Epithelial cell of prostate (primary cell): ENCODE measurements at places on chromosomes 13 and 19.

DNA sequence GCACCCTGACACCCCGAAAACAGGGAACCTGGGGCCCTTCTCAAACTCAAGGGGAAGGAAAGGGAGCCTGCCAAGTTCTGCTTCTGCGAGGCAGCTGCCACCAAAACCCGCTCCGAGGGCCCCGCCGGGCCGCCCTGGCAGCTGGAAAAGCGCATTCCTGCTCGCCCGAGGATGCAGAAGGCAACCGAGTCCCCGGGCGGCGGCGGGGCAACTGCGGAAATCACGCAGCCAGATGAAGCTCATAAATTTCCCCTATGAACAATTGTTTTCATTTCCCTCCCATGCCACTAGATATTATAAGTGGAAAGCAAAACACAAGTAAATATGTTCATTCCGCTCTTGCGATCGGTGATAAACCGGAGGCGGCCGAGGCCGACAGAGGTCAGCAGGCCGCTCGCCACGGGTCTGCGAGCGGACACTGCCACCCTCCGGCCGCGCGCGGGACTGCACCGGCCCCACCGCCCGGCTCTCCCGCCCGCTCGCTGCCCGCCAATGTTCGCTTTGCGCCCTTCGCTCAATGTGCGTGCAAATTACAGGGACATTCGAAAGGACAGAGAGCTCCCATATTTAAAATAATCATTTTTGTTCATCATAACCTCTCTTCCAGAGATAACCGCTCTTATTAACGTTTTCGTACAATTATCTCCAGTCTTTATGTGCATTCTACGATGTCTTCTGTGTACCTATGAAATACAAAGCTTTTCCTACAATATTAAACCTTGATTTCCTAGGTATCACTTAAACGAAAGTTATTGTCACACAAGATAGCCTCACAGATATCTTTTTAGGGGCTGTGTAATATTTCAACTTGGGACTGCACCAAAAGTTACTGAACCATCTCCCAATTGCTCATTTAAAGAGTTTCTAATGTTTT lies 120.8 kb upstream of the ZNF507 start:
- no peak for DNase-seq

GRCh38 chr19:49624967-49625910 lies 14.7 kb downstream of the RRAS start:
- no peak for DNase-seq

GRCh38 chr19:3684817-3685410 lies 15.4 kb downstream of the PIP5K1C start:
- DNase-seq, result no peak

GRCh38 chr13:54018485-54018884 lies 989.9 kb downstream of the OLFM4 start:
- DNase-seq, result no peak

DNA sequence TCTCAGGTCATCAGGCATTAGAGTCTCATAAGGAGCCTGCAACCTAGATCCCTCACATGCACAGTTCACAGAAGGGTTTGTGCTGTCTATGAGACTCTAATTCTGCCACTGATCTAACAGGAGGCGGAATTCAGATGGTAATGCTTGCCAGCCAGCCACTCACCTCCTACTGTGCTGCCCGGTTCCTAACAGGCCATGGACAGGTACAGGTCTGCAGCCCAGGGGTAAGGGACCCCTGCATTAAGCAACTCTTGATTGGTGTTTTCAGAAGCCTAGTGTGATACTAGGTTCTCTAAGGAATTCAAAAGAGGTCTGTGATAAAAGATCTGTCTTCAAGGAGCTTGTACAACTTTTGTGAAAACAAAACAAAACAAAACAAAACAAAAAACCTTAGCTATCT lies 31.1 kb downstream of the CAB39L start:
- DNase-seq, result no peak

- no peak for DNase-seq
These were observed 3.9 kb downstream of the TMEM147 start for GRCh38 chr19:35549174-35549788.

- DNase-seq, result no peak
These were observed 87.8 kb downstream of the FNDC3A start for GRCh38 chr13:49063497-49063896.

DNA sequence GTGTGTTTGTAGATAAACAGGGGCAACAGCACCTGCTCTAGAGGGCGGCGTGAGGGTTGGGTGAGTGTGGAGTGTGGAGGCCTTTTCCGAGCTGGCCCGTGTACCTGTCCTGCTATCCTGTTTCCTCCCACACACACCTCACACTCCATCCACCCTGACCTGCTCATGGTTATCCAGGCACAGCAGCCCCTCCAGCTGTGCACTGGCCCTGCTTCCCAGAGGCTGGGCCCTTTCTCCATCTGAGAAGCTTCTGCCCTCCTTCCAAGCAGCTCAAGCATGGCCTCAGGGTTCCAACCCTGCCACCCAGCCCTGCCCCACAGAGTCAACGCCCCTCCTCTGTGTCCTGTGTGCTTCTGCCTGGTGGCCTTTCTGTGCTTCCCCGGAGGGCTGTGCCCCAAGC lies 86.9 kb downstream of the SOX1 start:
- DNase-seq, result no peak

DNA sequence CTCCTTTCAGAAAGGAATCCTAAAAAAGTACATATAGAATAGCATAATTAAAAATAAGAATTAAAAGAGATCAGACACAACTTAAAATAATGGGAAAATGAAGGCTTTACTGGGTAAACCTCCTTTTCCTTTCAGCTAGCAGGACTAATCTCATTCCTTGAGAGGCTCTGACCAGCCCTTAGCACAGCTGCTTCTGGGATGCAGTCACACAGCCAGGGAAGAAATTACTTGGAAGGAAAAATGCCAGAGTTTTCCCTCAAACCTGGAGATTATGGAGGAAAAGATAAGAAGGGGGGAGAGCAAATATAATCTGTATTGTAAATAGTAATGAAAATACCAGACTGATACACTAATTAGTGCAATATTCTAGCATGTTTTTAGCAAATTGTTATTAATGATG lies 91.8 kb downstream of the LRCH1 start:
- no peak for DNase-seq

- DNase-seq, result no peak
These were observed 19.9 kb upstream of the GPR183 start for GRCh38 chr13:99327126-99327525.

DNA sequence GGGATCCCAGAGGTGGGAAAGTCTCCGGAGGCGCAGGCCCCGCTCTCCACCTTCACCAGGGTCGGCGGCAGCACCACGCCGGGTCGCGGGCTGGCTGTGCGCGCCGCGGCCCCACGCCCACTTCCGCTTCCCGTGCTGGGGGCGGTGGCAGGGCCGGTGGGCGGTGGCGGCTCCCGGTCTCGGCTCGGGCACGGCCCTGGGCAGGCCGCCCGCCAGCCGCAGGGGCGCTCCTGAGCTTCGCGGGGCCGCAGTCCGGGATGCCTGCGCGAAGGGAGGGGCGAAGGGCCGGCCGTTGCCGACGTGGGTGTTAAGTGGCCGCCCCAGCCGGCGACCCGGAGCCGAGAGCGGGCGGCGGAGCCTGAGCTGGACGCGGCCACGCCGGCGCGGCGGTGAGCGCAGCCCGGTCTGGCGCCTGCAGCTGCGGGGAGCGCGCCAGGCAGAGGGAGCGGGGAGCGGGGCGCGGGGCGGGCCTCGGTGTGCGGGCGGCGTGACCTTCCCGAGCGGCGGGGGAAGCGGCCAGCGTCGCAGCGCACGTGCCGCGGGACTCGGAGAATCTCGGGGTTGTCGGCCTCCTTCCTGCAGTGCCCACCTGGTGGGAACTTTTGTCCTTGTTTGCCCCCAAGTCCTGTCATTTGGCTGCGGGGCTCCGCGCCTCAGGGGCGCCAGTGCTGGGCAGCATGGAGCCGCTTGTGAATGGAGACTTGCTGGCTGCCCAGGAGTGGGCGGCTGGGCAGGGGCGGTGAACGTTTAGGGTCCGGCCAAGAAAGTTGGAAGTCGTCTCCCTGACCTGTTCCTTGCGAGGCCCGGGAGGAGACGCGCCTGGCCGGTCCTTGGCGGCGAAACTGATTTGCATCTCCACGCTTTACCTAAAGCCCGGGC lies at the start of gene SLC25A15:
Gene SLC25A15 (plus strand): TSS at position 337 of the 879 bp plus-strand sequence. CDS start 3,616 bp downstream, outside the sequence.
- no peak for DNase-seq

- DNase-seq, result no peak
These were observed 108.7 kb downstream of the SHISA2 start for GRCh38 chr13:25943081-25943480.

- no peak for DNase-seq
These were observed 32.9 kb upstream of the ARHGEF7 start for GRCh38 chr13:111082240-111082639.

DNA sequence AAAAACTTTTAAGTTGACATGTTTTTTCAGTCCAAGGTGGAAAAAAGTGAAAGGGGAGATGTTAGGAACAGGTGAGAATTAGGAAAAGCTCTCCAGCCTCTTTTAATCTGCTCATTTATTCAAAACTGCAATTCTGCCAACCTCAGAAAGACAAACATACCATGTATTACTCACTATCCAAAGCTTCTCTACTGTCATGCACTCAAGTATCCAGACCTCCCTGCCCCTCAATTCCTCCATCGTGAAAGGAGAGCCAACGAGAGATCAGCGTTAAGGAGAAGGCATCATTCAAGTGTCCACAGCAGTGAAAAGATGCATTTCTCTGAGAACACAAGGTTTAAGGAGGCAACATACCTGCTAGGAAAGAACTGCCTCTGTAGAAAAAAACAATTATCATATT lies 24.5 kb downstream of the DIAPH3 start:
- no peak for DNase-seq

- no peak for DNase-seq
These were observed 423.3 kb downstream of the MZT1 start for GRCh38 chr13:72303941-72304746.
